CD14-positive monocyte (primary cell): ENCODE measurements at places on chromosomes 2 and 18.

DNA sequence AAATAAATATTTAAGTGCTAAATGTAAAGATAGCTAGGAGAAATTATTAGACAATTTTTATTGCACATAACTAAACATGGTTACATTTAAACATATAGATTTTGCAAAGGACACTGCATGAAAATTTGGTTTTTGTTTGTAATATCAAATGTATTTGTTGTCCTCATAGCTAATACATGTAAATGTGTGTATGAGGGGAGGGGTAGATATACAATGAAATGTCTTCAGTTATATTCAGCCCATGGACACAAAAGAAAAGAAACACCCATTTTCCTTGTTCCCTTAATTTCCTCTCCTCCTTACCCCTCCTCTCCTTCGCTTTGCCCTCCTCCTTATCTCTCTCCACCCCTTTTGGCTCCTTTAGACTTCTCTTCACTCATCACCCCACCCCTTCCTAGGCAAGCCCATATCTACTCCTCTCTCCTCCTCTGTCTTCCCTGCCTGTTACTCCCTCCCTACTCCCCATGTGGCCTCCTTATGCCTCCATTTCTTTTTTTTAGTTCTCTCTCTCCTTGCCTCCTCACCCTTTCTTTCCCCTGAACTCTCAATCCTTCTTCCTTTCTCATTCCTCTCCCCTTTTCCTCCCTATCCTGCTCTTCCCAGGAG lies 1.4 kb downstream of the COL3A1 start:
- DNase-seq: no peak

DNA sequence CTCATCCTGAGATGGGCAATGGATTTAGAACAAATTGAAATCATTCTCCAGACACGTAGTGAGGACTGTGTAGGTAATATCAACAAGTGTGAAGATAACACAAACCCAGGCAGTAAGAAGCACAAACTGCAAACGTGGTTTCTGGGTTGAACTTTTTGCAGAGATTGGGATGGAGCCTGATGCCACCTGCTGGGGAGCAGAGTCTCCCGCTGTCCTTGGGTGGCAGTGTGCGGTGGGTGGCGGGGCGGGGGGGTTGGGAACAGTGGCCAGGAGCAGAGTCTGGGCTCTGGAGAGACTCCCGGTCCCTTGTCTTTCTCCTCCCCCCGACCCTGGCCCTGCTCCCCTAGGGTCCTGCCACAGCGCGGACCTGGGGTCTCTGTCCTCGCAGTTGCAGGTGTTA lies 19.5 kb downstream of the TRAF3IP1 start:
- no peak for DNase-seq

GRCh38 chr2:197399887-197400540 lies 34.8 kb downstream of the SF3B1 start:
- DNase-seq: no peak

DNA sequence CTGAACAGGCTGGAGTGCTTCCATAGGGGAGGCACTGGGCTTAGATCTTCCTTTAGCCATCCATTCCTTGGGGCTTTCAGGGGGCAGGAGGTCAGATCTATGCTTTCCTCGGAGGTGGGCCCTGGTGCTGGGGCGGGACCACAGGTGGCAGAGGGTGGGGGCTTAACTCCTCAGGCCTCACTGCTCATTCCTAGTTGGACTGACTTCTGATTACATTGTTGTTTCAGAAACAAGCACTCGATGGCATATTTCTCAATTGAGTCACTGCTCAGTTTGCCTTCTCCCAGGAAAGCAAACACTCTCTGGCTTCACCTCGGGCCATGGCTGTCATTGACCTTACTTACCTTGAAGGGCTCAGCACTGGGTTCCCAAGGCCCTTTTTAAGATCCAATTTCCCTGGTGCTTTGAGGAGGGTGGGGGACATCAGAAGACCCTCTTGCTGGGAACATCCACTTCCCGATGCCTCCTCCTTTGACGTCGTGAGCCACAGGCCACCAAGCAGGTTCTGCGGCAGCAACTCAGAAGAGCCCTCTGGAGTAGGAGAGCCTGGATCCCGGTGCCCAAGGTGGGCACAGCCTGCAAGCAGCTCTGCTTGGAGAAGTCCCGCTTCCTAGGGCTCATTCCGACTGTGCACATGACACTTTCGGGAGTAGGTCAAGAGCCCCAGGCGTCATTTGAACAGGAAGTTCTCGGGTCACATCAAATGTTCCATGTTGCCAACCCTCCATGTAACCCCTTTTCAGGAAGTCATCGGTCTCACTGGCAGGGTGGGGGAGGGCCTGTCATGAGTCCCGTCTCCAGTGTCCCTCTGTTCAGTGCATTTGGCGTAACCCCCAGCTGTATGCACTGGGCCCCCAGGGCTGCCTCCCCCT lies 40.6 kb downstream of the SDC1 start:
- DNase-seq: no peak

- no peak for DNase-seq
These were observed 22.5 kb upstream of the RAB31 start for GRCh38 chr18:9685615-9685890.

DNA sequence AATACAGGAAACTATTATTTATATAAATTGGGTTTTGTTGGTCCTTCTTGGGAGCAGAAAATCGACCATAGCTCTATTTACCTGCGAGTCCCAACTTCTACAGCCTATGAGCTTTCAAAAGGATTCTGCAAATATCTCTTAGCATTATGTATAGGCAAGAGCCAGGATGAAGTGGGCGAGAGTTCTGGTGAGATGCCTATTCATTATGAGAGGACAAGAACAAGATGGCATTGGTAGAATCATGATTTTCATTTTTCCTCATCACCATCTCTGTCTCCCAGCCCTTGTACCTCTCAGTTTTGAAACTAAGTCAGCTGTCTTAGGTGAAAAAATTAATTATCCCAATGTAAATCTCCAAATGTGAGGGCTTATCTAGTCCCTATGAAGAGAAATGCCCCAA lies 25.0 kb downstream of the WIPF1 start:
- no peak for DNase-seq

GRCh38 chr2:29921560-29921915 lies at the start of gene ALK:
Gene ALK, minus strand, starts transcription at chr2:29921586. Its CDS starts 927 bp downstream, at chr2:29920659.
- DNase-seq: peak; percentile 50

DNA sequence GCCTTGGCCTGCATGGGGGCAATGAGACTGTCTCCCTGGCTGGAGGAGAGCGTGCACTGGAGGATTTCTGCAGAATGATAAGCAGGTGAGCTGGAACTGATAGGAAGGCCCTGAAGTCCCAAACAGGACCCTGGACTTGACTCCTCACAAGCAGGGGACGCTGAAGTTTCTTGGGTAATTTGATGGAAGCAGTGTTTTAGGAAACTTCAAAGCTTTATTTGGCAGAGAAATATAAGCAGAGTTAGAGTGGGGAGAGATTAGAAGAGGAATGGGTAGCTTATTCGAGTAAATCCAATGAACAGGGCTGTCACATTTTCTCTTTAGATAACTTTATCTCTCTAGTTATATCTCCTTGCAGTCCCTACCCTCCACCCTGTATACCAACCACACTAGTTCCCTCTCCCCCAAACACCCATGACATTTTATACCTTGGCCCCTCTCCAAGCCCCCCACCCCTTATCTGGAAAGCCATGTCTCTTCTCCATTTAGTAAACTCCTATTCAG lies 73.6 kb upstream of the IGFBP5 start:
- no peak for DNase-seq

- peak; percentile 75 for DNase-seq
These were observed at the start of gene ARHGAP15 for GRCh38 chr2:143128681-143129580. Gene ARHGAP15, plus strand, starts transcription at chr2:143129419.

DNA sequence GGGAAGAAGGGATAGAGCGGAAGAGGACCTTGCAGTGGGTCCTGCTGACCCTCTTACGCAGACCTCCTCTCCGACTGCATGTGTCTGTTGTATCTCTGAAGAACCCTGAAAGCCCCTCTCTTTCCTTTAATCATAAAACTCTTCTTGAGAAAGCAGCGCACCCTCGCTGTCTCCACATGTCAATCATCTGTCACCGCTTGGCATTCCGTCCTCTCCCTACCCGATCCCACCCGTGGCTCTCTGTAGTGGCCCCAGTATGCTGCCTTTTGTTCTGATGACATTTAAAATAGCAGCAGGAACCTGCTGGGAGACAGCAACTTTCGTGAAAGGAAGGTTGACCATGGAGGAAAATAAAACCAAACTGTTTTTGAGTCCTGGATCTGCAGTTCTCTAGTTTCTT lies 582.9 kb upstream of the SALL3 start:
- no peak for DNase-seq

DNA sequence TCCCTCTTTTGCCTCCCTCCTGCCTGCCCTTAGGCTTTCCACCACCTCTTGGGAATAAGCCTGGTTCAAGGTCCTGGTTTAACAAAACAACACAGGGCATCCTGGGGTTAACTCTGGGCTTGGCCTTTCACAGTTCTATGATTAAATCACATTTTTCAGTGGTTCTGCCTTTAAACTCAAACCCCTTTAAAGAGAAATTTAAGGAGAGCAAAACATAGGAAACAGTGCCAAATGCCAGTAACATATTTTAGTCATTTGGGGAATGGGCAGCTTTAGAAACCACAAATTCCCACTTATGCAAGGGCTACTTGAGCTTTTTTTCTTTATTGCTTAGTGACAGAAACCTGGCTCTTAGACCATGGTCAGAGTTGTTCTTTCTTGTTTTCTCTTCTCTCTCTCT lies 112.2 kb upstream of the FZD5 start:
- DNase-seq: no peak

- no peak for DNase-seq
These were observed 234.0 kb downstream of the DYM start for GRCh38 chr18:49226243-49227000.

DNA sequence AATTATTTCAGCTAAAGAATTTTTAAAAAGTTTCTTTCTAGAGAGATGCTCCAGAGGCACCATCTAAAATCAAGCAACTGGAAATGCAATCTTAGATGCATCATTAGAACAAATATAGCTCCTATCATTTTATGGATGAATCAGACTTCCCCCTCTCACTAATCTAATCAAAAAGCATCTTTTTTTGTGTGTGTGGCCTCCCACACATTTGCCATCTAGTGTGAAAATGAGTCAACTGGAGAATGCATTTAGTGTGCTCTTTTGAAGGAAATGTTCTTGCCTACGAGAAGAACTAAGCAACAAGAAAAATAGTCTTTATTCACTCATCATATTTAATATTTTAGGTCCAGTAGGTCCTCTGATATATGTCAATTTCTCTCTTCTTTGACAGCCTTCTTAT lies 39.5 kb upstream of the FIGN start:
- DNase-seq: no peak

- DNase-seq: no peak
These were observed 89.7 kb upstream of the ST6GAL2 start for GRCh38 chr2:106975641-106976040.

DNA sequence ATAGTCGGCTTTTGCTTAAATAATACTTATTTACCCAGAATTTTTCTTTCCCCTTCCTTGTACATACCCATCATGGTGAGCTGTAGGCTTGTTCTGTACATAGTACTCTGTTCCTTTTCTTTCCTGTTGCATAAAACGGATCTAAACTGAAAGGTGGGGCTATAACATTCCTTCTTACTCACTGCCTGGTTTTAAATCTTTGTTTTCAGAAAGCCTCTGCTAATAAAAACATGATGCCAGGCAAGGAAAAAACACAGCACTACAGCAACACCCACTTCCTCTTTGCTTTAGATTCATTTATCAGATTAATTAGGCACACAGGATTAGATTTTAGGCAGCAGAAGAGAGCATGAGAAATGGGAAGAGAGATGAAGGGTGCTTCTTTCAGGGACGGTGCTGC lies 19.6 kb upstream of the STON1 start:
- DNase-seq: no peak

- no peak for DNase-seq
These were observed 260.5 kb downstream of the CCDC85A start for GRCh38 chr2:56444339-56444738.

GRCh38 chr2:38376346-38377049 lies 575 bp downstream of the ATL2 start:
- DNase-seq: peak; percentile 63

- no peak for DNase-seq
These were observed 36.2 kb downstream of the EHD3 start for GRCh38 chr2:31270131-31270530.

- no peak for DNase-seq
These were observed 144.0 kb downstream of the CLIP4 start for GRCh38 chr2:29259221-29259620.

DNA sequence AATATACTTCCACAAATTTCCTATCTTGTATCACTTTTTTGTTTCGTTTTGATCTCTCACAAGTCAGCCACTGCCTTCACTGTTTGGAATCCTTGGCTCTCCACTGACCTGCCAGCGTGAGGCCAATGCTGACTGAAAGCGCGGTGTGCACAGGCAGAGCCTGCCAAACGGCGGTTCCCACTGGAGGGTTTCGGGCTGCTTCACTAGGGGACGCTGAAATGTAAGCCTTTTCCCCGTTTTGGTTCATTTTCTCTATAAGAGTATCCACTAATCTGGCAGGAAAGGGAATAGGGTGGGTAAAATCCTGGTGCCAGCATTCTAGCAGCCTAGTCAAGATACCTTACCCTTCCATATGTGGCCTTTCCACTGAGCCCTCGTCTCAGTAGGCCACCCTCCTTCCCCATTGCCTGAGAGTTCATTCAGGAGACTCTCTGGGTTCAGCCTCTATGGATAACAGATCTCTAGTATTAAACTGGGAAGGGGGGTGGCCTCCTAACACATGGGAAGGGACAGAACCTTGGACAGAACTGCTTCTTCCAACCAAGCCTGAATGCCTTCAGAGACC lies 91.5 kb downstream of the DYM start:
- no peak for DNase-seq
